ENCODE measurements at places on chromosomes 16 and 17. TPM values are rescaled to one million over a fixed set of nuclear protein-coding genes. Genes with fewer than 3 reads are reported as not detected.

The UBALD2 gene
- total RNA-seq: 130 TPM

The TBC1D3 gene
- total RNA-seq: not detected

The DYNLRB2 gene
- total RNA-seq: not detected

The CDK5R1 gene
- 26.7 TPM for total RNA-seq

The VPS35L gene
- 42.3 TPM for total RNA-seq

The CACNG4 gene
- 0.08 TPM for total RNA-seq

The DHRS7C gene
- total RNA-seq: not detected

The PRDM7 gene
- total RNA-seq: not detected

The ATP2A3 gene
- 91.7 TPM for total RNA-seq

The KRTAP17-1 gene
- not detected for total RNA-seq

The DRC7 gene
- total RNA-seq: 0.44 TPM

The GPRC5C gene
- 0.36 TPM for total RNA-seq

The KCNJ18 gene
- total RNA-seq: not detected

The CD7 gene
- not detected for total RNA-seq

The LPO gene
- not detected for total RNA-seq

The CES2 gene
- 26.9 TPM for total RNA-seq

The MYLK3 gene
- 0.37 TPM for total RNA-seq
